ENCODE measurements at places on chromosomes 11 and 22.

DNA sequence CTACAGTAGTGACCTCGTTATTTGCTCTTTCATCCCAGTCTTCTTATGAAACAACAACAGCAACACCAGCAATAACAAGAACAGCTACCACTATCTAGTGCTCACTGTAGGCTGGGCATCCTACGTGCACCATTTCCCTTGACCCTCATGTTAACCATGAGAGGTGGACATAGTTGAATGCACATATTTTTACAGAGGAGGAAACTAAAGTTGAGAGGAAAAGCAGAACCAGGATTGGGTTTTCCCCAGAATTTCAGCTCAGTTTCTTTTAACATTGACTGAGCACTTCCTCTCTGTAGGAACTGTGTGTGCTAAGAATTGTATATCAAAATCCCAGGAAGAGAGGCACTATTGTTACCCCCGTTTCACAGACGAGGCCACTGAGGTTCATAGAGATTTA, 39.4 kb upstream of the TSPAN18 start:
- DNase-seq: no peak

GRCh38 chr22:39206491-39206890, 38.3 kb downstream of the PDGFB start:
- DNase-seq: no peak

- DNase-seq: no peak
Measured at GRCh38 chr11:118791961-118792569, 1.1 kb upstream of the DDX6 start.

GRCh38 chr11:60252213-60253108, 9.5 kb upstream of the MS4A4E start:
- DNase-seq: no peak

GRCh38 chr11:121714351-121714750, 261.6 kb upstream of the SORL1-AS1 start:
- DNase-seq: no peak

- no peak for DNase-seq
Measured at GRCh38 chr22:29345932-29346331, 30.4 kb upstream of the RASL10A start.

- DNase-seq: no peak
Measured at GRCh38 chr11:76206327-76207081, at the start of gene WNT11. Gene WNT11 (minus strand): TSS chr11:76206502. CDS start chr11:76206407, 95 bp downstream.

GRCh38 chr22:36352803-36353507, 34.8 kb downstream of the MYH9 start:
- no peak for DNase-seq

- no peak for DNase-seq
Measured at GRCh38 chr11:33976495-33977199, 74.9 kb upstream of the CAPRIN1 start.

Measured in iPS DF 19.7 (cell line).